ENCODE measurements at places on chromosomes 6 and 20. TPM values are rescaled to one million over a fixed set of nuclear protein-coding genes. Genes with fewer than 3 reads are reported as not detected.

DNA sequence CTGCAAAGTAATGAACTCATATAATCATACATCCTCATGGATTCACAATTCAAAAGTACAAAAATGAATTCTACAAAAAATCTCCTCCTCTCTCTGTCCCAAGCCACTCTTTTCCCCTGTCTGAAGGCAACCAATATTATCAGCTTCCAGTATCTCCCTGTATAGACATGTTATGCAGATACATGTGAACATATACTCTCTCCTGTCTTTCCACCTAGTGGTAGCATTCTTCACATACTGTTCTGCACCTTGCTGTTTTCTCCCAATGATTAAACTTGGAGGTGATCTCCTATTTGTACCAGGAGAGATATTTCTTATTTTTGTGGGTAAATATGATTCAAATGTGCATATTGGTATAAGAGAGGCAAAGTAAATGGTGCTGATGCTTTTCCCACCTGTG, 416.4 kb downstream of the EPM2A start:
- no peaks in the 10 kb centered on the region for H3K27me3 ChIP-seq
- DNase-seq: no peak
- no peaks in the 10 kb centered on the region for H3K36me3 ChIP-seq

DNA sequence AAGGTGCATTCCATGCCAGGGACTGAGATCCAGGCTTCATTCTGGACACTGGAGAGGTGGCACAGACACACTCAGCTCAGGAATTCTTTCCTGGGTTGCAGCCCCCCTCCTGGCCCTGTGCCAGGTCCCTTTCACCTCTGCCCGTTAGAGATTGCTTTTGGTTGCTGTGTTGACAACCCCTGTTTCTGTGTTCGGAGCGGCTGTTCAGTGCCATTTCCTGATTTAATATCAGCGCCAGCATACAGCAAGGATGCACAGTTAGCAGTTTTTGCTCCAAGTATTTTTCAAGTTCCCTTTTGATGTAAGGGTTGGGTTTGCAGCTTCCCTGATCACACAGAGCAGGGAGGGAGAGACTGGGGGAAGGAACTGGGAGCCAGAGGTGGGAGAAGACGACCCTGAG, 8.5 kb upstream of the MAFB start:
- peaks cover 22% of the 10 kb centered on the region for H3K27me3 ChIP-seq
- no peak overlapping the region for H3K27ac ChIP-seq
- H3K36me3 ChIP-seq: no peaks in the 10 kb centered on the region
- H3K4me1 ChIP-seq: no peaks in the 10 kb centered on the region
- H3K4me3 ChIP-seq: no peak overlapping the region
- no peak for DNase-seq

DNA sequence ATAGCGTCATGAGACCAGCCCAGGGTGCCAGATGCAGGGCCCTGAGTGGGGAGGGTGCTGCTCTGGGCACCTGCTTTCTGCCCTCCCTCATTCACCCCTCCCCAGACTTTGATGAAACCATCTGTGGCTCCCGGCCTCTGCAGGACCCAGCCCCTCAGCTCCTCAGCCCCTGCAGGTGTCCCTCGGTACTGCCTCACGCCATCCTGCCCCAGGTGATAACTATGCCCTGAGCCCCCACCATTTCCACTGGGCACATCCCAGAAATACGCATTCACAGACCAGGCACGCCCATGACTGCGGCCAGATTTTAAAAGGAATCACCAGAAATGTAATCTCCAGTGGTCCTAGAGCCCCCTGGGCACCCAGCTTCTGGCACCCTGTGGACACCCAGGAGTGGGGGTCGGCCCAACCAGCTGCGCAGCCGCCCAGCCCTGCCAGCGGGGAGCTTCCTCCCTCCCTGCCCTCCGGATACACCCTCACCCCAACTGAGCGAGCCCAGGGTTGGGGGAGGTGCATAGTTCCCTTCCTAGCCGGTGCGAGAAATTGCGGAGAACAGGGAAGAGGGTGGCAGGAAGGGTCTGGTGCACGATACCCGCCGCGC, 615 bp upstream of the NTSR1 start:
- no peaks in the 10 kb centered on the region for H3K36me3 ChIP-seq
- DNase-seq: no peak
- H3K27me3 ChIP-seq: peaks cover 10% of the 10 kb centered on the region
- H3K4me1 ChIP-seq: no peaks in the 10 kb centered on the region
- no peak overlapping the region for H3K4me3 ChIP-seq

- no peak overlapping the region for H3K4me3 ChIP-seq
- no peak for DNase-seq
- no peaks in the 10 kb centered on the region for H3K36me3 ChIP-seq
Measured at GRCh38 chr6:6599468-6599873, 11.0 kb downstream of the LY86 start.

DNA sequence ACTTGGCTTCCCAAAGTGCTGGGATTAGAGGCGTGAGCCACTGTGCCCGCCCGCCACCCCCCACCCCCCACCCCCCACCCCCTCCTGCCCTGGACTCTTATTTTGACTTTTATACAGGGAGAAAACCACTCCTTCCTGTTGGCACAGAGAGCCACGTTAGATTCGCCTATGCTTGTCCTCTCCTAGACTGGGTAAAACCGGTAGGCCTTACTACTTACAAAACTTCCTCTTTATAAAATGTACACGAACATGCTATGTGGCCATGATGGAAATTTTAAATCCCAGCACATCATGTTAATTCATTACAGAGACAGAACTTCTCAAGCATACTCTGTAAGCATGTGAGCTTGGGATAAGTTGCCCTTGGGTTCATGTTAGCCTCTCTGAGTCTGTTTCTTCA, 124.2 kb downstream of the SLC24A3 start:
- no peak for DNase-seq
- H3K4me1 ChIP-seq: no peaks in the 10 kb centered on the region
- H3K4me3 ChIP-seq: no peak overlapping the region

DNA sequence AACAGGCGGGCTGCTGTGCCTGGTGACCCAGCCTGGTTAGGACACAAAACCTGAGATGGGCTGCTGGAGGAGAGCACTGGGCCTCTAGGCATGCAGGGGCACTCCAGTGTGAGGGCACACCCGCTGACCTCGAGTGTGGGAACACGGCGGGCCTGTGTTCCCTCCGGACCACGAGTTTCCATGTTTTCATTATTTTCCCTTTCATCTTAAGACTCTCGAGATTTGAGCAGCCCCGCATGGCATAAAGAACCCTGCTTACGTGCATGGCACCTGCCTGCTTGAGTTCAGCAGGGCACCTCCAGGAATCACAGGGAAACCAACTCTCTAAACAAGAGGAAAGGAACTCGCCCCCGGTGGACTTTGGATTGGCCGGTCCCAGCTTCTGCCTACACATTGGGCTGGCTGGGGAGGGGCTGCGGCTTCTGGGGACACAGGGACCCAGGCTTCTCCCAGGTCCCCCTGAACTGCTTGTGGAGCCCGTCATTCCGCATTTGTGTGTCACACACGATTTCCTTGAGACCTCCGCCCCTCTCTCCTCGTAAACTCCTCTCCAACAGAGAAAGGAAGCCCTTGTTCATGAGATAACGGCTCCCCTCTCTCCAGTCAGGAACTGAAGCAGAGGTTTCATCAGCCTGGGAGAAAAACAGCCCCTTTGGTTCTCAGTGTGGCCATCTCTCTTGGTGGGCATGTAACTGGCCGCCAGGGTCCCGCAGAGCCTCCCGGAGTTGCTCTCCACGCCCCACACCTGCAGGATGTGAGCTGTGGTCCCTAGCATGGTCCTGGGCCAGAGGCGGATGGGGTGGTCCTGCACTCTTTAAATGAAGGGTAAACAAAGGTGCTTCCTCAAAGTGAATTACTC, 181.8 kb downstream of the TTLL2 start:
- H3K4me1 ChIP-seq: peaks cover 3% of the 10 kb centered on the region
- H3K36me3 ChIP-seq: no peaks in the 10 kb centered on the region
- DNase-seq: no peak

DNA sequence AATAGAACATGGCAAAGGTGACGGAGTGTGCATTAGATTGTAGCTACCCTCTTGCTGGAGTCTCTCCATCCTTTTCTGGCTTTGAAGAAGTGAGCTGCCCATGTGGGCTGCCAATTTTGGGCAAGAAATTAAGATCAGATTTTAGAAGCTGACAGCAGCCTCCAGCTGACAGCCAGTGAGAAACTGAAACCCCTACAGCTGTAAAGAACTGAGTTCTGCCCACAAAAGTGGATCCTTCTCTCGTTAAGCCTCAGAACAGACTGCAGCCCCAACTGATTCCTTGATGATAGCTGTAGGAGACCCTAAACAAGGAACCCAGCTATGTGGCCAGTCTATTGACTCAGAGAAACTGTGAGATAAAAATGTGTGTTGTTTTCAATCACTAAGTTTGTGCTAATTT, 134.1 kb downstream of the CD109 start:
- no peak overlapping the region for H3K4me3 ChIP-seq
- no peak overlapping the region for H3K27ac ChIP-seq
- DNase-seq: no peak
- H3K4me1 ChIP-seq: no peaks in the 10 kb centered on the region
- no peaks in the 10 kb centered on the region for H3K27me3 ChIP-seq

The RNF39 gene
- not detected for polyA plus RNA-seq

The DDO gene
- polyA plus RNA-seq: 13.4 TPM

The LRRC1 gene
- 7.8 TPM for polyA plus RNA-seq

The ROMO1 gene
- 408 TPM for polyA plus RNA-seq

The BPIFA2 gene
- polyA plus RNA-seq: 0.54 TPM

The RGS17 gene
- polyA plus RNA-seq: not detected

The MEI4 gene
- polyA plus RNA-seq: 2.3 TPM

Measured in kidney (tissue), 22 donors.